ENCODE measurements at places on chromosomes 3 and 15.

- peak; percentile 61 for DNase-seq
Measured at GRCh38 chr3:128784232-128784631, 58.2 kb downstream of the RAB7A start.

DNA sequence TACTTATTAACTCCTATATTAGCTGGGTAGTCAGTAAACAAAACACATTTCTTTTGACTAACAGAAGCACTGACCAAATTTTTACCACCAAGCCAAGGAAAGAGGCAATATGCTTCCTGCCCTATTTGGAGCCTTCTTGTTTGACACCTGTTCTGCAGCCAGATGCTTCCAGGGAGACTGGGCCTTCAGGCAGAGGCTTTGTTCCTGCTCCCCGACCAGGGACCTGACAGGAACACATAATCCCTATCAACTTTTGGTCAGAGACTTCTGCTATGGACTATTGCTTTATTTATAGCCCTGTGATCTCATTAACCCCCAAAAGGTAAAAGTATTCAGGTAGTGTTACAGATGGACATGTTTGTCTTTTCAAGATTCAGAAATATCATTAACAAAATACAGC, 541.3 kb downstream of the NTRK3 start:
- no peak for DNase-seq

GRCh38 chr3:126166009-126166408, 14.4 kb downstream of the ALDH1L1 start:
- DNase-seq = no peak

DNA sequence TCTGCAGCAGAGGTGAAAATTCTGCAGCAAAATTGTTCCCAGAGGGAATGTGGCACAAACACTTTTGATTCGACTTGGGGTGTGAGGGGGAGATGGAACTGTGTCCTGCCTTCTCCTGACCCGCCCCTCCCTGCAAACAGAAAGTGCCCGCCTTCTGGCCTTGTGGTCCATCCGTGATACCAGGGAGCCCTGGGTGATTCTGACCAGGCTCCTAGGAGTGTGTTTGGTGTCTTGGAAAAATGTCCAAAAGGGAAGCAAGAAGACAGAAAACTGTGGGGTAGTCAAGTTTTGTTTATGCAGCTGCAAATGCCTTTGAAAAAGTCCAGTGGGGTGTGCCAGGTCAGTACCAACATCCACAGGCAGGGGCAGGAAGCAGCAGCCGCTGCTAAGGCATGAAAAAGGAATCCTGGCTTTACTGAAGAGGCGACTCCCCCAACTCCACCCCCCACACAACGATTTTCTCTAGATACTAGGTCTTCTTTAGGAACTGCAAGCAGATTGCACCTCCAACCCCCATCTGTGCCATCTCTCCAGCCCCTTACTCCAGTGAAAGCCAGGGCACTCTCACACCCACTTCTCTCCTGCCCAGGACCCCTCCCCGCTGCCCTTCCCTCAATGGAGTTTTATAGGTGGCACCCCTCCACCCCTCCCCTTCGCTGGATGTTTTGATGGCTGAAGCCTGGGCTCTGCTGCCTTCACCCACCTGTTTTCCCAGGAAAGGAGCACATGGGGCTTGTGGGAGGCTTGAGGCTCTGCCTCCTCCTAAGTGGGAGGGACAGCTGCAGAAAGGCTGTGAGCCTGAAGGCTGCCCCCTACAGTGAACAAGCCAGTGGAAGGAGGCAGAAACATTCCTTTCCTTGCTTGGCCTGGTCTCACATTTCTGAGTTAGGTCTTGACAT, 82.4 kb upstream of the HERC1 start:
- DNase-seq = no peak

Measured in erythroblast (primary cell).